SK-MEL-5 (cell line): ENCODE measurements at places on chromosomes 1 and 21.

DNA sequence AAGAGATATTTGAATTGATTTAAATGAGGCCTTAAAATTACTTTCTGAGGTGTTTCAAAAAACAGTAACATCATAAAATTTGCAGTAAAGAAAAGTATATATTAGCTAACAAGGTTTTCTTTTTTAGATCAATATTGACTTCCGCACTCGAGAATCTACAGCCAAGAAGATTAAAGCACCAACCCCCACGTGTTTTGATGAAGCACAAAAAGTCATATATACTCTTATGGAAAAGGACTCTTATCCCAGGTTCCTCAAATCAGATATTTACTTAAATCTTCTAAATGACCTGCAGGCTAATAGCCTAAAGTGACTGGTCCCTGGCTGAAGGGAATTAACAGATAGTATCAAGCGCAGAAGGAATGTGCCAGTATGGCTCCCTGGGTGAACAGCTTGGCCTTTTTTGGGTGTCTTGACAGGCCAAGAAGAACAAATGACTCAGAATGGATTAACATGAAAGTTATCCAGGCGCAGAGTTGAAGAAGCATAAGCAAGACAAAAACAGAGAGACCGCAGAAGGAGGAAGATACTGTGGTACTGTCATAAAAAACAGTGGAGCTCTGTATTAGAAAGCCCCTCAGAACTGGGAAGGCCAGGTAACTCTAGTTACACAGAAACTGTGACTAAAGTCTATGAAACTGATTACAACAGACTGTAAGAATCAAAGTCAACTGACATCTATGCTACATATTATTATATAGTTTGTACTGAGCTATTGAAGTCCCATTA, 3.6 kb downstream of the RGS1 start:
- DNase-seq = no peak

DNA sequence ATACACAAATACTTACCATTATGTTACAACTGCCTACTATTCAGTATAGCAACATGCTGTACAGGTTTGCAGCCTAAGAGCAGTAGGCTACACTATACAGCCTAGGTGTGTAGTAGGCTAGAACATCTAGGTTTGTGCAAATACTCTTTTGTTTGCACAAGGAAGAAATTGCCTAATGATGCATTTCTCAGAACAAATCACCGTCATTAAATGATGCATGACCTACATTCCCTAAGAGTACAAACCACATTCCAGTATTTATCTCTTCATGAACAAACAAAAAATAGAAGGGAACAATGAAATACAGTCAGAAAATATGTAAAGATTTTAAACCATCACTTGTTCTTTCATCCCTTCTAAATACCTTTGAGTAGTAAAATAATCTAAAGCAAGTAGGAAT, 109.7 kb upstream of the HP1BP3 start:
- peak; percentile 4 for DNase-seq

DNA sequence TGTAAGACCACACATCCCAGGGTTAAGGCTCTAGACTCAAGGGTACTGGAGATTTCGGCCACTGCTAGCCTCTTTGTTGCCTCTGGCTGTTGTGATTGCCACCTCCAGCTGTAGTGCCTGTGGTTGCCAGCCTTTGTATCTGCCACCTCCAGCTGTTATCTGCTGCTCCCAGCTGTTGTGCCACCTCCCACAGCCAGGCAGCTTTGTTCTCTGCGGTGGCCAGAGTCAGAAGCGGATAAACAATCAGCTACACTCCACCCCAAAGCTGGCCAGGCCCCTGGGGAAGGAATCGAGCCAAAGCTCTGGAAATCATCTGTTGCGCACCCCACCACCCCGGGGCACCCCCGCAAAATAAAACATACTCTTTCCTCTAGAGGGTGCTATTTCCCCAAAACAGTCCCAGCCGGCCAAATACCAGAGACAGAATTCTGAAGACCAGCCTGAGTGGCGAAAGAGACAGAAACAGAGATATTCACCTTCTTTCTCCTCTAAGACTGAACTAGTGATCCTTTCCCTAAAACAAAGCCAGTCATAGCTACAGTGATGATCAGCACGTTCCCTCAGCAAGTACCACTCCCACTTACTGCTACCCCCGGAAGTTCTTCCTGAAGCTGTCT, 14.8 kb upstream of the PIGM start:
- peak; percentile 60 for DNase-seq

GRCh38 chr21:43741423-43742096, 22.6 kb downstream of the PDXK start:
- DNase-seq = no peak

- no peak for DNase-seq
These were observed 15.6 kb downstream of the TPM3 start for GRCh38 chr1:154176337-154176736.

DNA sequence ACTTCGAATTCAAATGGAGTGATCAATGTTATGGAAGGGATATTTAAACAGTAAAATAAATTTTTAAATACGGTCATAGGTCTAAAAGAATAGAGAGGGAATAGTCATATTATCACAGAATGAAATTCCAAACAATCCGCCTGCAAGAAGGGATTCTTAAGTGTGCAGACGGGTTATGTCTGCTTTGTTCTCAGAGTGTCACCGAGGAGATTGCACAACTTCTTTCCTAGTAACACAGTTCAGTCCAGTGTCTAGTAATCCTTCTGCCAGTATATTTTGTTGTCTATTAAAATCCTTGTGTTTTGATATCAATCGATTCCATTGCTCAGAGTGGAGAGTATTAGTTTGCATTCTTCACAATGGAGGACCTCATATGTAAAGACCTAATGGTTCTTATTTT, 48.4 kb downstream of the LRRC53 start:
- DNase-seq = no peak

GRCh38 chr1:93848350-93848883, 30.6 kb downstream of the DNTTIP2 start:
- DNase-seq = no peak

GRCh38 chr1:109598655-109599054, 20.8 kb downstream of the GNAT2 start:
- peak; percentile 11 for DNase-seq

DNA sequence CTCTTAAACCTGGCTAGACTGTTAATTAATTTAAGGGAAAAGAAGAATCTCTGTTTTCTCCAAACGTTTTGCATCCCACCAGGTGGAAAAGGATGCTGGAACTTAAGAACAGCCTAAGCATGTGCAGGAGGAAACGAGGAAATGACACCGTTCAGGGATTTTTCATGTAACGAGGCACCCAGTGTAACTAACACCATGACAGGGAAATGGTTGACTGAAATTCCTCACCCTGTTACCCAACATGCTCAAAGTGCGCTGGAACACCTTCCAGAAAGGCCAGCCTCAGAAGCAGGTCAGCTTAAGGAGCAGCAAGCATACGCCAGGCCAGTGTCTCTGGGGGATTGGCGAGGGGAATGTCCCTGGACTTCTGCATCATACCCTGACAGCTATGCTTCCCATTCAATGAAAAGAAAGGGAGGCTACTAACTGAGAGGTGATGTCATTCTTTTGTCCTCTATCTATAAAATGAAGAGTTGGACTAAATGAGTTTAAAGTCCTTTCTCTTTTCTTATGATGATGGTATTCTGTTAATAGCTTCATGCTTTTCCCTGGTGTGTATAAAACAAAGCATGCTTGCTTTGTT, 21.6 kb downstream of the TNN start:
- no peak for DNase-seq

- no peak for DNase-seq
These were observed 69.2 kb upstream of the KIF26B start for GRCh38 chr1:245085508-245086095.

GRCh38 chr1:242836423-242836822, 311.9 kb upstream of the PLD5 start:
- no peak for DNase-seq

DNA sequence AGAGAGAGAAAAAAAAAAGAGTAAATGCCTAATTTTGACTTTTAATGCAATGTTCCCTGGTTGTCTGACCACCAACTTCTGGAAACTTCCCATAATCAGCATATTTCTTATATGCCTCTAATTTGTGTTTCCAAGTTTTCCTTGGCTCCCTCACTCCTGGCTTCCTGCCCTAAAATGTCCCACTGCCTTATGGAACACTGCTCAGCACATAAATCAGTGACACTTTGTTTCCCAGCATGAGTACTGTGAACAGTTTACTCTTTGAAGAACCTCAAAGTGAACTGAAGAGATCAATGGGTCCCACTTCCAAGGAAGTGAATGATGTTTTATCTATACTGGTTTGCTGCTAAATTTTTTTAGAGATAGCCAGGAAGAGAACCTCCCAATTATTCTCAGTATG, 271.3 kb upstream of the PRMT6 start:
- no peak for DNase-seq

DNA sequence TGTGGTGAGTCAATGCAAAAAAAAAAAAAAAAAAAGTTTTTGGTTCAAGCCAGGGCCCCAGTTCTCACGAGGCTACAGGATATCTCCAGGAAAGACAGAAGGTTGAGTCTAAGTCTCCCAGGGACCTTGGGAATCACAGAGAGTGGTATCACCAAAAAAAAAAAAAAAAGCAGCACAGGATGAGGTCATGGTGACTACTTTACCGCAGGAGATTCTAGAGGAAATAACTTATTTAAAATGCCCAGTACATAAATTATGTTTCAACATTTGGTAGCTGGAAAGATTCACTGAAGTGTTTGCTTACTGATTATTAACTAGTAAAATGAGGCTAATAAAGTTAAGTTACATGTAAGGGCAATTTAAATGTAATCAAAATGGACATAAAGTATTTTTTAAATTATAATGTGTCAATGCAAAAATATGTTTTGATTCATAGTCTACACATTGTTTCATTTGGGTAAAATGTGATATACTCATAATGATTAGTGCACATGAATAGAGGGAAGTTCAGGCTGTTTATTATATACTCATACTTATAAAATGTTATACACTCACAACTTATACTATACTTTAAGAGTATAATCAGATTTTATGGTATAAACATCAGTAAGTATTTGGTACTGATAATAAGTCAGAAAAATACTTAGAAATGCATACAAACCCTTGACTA, 84.1 kb downstream of the PLPPR5 start:
- no peak for DNase-seq

GRCh38 chr1:36366091-36366661, 19.5 kb downstream of the STK40 start:
- DNase-seq = no peak

DNA sequence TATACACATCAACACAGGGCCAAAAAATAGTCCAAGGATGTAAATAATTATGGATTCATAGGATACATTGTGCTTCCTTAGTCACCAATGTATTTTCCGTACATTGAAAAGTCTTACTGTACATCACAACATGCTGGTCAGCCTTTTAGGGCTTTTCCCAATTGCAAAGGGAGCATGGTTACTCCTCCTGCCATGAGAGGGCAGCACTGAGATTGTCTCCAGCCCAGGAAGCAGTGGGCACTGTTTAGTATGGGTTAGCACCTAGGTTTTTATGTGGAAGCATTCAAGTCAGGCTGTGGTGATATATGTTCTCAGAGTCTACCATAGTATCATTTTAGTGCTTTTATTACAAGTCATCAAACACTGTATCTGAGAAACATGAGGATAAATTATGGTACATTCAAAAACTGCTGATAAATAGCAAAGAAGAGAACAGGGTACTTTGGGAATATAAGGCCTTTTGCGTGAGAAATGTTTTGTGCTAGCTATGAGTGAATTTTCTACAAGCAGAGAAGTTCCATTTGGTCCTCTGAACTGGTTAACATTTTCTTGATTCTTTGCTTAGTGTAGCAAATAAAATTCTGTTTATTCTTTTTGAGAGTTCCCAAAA, 34.0 kb downstream of the ST6GALNAC5 start:
- DNase-seq = peak; percentile 70

GRCh38 chr21:42671778-42672593, 18.6 kb downstream of the PDE9A start:
- no peak for DNase-seq

- DNase-seq = no peak
These were observed 267.9 kb downstream of the ZNF326 start for GRCh38 chr1:90262791-90263190.

DNA sequence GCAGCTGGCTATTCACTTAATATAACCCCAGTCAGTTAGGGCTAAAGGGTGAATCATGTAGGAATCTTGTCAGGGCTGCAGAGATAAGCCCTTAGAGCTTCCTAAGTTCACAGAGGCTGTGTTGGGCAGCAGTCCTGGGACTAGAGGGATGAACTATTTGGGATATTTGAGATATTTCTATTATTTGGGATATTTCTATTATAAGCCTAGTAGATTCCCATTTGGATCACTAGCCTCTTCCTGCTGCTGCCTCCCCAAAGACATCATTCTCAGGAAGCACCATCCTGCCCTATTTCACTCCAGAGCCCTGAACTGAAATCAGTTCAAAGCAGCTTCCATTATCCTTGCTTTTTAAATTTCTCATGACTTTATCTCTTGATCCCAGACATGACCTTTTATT, 501.3 kb downstream of the NUF2 start:
- no peak for DNase-seq

GRCh38 chr1:55286856-55287602, 71.9 kb upstream of the USP24 start:
- no peak for DNase-seq

DNA sequence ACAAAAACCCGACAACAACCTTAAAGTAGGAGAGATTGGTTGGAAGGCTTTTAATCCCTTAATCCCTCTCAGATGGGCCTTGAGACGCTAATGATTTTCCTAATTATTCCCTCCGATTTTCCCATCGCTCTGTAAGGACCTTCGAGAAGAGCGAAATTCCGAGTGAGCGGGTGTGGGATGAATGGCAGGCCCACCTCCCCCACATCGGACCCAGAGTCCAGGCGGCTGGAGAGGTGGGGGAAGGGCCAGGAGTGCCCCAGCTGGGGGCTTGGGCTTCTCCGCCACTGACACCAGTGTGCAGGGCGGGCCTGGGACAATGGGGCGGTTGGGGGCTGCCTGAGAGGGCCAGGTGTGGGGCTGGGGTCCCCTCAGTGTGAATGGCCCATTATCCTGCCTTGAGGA, 23.4 kb downstream of the RHBG start:
- DNase-seq = no peak

- peak; percentile 30 for DNase-seq
These were observed at the start of gene EVA1B for GRCh38 chr1:36323636-36324352. TSS of gene EVA1B (minus strand) at chr1:36323645. CDS start at chr1:36323037, 608 bp downstream.

- DNase-seq = no peak
These were observed 37.8 kb upstream of the THEM4 start for GRCh38 chr1:151947140-151947539.

- DNase-seq = no peak
These were observed 52.4 kb upstream of the SSX2IP start for GRCh38 chr1:84742653-84743052.

DNA sequence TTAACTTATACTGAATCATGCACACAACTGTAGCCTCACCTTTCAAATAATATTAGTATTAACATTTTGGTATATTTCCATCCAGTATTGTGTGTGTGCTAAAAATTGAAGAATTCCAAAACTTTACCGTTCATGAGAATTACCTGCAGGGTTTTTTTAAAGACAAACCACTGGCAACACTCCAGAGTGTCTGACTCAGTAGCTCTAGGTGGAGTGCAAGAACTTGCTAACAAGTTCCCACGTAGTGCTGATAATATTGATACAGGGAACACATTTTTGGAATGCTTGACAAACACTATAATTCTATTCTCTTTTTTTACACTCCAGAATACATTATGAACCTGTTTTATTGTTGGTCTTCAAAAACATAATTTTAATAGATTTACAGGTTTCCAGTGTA, 27.7 kb upstream of the SLC5A9 start:
- no peak for DNase-seq
